Stimulated activated CD4-positive, alpha-beta T cell treated with anti-CD3 and anti-CD28 coated beads, Interleukin-15, amount 100 ng/mL, for 48 hours (primary cell): ENCODE measurements at places on chromosomes 5 and 9.

GRCh38 chr9:112555844-112556482 is 69.3 kb downstream of the KIAA1958 start:
- DNase-seq, result no peak

- no peak for DNase-seq
Measured at GRCh38 chr5:141637767-141638419, 1.1 kb downstream of the RELL2 start.

- no peak for DNase-seq
Measured at GRCh38 chr5:115709585-115709984, 83.7 kb upstream of the TMED7 start.

- DNase-seq, result no peak
Measured at GRCh38 chr5:137486707-137487106, 12.4 kb downstream of the SPOCK1 start.

- DNase-seq, result no peak
Measured at GRCh38 chr9:129145841-129146292, 32.2 kb downstream of the IER5L start.

- DNase-seq, result no peak
Measured at GRCh38 chr5:24365406-24365805, 279.4 kb downstream of the CDH10 start.

DNA sequence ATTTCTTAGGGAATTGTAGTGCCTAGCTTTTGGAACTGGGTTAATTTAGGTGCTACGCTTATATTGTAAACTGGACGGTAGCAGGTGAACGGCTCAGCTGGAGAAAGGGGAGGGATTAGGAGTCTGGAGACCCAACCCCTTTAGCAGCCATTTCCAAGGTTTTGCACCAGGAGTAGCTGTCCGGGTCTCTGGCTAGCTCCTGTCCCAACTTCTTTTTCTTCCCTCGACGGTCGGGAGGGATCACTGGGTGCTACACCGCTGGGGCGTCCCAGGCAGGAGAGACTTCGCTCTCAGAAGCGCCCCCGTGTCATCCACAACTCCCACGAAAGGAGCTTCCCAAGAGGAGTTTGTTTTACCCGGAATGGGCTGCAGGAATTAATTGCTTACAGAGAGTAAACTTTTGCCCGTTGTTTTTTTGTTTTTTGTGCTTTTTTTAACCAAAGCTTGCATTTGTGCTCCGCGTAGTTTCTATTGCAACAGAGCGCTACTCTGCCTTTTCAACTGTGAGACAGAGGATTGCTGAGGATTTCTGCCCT is 1640.9 kb upstream of the C9orf72 start:
- no peak for DNase-seq

DNA sequence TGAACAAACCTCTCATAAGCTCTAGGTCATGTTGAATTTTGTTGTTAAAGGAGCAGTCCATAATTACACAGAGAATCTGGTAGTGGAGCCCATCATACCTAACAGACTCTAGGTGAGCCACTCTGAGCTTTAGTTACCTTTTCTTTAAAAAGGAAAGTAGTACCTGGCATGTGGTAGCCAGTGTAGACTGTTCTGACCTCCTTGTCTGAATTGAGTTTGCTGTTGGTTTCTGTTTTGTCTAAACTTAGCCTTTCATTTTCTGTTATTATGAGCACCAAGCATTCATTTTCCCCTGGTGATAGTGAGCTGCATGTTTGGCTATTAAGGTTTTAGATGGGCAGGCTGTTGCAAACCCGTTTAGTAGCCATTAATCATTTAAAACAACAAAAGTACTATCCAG is 112.2 kb downstream of the MAST4 start:
- DNase-seq, result no peak

DNA sequence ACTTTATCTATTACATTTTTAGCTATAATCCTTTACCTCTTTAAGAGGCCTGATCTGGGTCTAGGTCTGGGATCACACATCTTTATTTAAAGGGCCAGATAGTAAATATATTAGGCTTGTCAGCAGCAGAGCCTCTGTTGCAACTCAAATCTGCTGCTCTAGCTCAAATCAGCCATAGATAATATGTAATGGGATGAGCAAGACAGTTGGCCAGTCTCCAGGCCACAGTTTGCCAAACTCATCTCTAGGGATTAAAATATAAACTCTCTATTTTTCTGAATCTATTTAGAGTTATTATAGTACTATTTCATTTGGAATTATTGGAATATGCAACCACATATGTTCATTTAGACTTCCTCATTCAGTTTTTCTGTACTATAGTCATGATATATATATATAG is 115.9 kb upstream of the MINAR2 start:
- DNase-seq, result no peak

GRCh38 chr5:132471944-132472343 is 18.6 kb downstream of the IRF1 start:
- no peak for DNase-seq

DNA sequence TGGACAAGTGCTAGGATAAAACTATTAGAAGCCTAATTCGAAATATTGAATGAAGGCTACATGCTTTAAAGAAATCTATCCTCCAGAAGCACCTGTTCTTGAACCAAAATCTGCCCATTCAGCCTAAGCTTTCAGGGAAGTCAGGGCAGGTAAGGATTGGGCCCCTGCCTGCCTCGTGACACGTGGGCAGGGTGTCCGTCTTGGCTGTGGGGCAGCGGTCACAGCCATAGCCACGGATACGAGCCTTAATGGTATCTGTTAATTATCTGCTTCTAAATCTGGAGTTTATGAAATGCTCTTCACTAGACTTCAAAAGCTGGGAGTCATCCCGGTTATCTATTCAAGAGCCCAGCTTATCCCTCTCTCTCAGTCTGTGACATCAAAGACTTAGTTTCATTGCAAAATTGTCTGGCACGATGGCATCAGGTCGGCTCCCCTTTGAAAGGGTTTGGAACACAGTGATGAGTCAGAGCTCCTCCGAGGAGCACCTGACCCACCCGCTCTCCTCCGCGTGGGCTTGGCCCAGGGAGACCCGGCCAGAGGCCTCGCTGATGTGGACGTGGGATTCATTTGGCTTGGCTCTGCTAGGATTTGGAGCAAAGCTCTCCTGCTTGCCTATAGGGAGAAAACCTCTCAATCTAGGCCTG is 135.9 kb downstream of the MACROH2A1 start:
- no peak for DNase-seq

DNA sequence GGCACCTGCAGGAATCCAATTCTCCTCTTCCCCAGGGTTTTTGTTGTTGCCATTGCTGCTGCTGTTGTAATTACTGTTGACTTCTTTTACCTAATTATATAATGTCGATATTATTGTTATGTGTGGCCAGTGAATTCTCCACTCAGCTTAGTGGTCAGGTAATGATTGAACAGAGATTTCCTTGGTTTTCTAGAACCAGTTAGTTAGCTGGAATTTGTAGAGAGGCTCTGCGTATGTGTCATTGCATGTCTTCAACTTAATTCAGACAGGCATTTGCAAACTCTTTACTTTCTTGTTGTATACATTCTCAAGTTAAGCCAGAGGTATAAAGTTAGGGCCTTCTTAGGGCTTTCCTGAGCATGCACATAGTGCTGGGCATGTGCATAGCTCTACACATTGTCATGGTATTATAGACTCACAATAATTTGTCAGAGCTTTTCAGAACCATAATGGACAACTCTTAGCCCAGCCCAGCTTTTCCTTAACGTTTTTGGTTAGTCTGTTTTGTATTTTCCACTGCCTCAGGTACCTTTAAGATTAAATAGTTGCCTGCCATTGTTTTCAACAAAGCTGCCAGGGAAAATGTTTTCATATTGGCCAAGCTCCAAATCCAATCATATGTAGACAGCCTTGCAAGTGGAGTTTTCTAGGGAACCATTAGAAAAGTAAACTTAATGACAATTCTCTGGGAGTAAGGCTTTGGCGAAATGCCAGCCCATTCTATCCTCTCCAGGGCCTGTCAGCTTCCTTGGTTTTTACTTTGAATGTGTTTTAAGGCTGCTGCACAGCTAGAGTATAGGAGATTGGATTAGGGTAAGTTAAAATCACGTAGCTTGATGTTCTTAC is 68.1 kb downstream of the UBE2R2 start:
- DNase-seq, result no peak

DNA sequence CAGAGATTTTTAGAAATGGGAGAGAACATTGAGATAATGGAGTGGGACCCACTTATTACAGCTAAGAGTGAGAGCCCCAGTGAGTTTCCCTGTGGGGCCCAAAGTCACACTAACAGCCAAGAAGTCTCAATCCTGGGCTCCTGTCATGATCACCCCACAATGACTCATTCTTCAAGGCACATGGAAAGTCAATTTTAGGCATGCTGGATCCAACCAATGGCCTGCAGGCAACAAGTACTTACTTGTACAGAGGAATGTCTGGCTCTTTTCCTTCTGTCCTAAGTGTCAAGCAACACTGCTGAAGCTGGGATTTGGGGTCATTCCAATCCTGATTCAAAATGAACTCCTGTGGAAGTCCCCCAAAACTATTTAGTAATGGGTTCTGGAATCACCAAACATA is 123.1 kb downstream of the DROSHA start:
- DNase-seq, result no peak

GRCh38 chr9:84001621-84002020 is 21.0 kb downstream of the RMI1 start:
- DNase-seq, result no peak

- no peak for DNase-seq
Measured at GRCh38 chr5:171166766-171167165, 142.3 kb upstream of the TLX3 start.

GRCh38 chr5:51271261-51271660 is 112.0 kb upstream of the ISL1 start:
- no peak for DNase-seq

GRCh38 chr9:89109666-89110065 is 69.0 kb downstream of the SHC3 start:
- no peak for DNase-seq

DNA sequence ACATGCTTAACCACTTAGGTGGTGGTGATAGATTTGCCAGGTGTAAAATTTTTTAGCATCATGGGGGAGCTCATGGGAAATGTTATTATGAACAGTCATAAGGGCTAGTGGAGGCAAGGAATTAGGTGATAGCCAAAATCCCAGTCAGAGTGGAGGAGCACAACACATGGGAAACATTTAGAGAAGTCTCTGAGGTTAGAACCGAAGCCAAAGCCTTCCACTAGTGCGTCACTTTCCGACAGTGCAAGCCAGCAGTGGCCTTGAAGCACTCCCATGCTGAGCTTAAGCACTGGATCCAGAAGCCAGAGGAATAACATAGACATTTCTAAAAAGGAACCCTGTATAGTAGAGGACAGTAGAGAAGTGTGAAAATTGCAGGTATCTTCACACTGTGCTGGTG is 101.5 kb upstream of the SNX2 start:
- DNase-seq, result no peak

- DNase-seq, result no peak
Measured at GRCh38 chr5:134877159-134877558, 3.0 kb downstream of the TXNDC15 start.

DNA sequence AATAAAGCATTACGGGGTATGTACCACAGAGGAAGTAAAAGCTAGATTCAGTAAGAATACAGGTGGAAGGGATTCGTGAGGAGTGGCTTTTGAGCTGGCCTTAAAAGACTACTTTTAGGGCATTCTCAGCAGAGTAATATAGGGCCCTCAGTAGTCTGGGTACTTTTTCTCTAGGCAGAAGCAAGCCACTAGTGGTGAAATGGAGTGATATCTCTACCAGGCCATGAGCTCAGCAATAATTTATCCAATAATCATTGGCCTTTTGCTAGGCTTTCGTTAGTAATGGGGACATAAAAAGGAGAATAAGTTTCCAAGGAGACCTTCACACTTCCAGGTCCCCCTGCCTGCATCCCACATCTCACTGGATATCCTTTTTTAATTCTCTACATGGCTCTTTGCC is 1.7 kb downstream of the POLR3G start:
- DNase-seq, result no peak

- no peak for DNase-seq
Measured at GRCh38 chr5:4188704-4189103, 593.1 kb downstream of the IRX1 start.

DNA sequence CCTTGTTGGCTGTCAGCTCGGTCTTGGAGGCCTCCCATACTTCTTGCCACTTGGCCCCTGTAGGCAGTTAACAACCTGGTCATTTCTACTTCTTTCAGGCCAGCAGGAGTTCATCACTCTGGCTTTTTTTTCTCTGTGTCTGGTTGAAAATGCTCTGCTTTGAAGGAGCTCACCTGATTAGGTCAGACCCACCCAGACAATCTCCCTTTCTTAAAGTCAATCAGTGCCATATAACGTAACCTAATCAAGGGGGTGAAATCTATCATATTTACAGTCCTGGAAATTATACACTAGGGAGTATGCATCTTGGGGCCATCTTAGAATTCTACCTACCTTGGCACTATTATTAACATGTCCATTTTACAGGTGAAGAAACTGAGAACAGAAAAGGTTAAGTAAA is 155.4 kb downstream of the SREK1 start:
- DNase-seq, result no peak

DNA sequence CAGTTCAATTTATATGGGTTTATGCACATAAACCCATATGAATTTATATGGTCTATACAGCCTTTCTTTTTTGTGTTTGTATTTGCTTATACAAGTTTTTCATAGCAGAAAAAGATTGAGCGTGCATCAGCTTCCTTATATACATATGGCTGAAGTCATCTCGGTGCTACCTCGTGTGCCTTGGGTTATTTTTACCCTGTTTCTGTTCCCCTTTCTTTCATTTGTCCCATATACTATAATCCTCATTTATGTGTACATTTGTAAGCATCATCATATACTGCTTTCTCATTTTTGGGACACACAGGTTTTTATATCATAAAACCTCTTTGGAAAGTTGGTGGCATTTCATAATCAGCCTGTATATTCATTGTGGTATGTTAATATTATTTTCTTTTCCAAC is 107.8 kb upstream of the ADAMTSL1 start:
- no peak for DNase-seq

GRCh38 chr5:136057401-136058038 is 28.7 kb downstream of the TGFBI start:
- no peak for DNase-seq

- no peak for DNase-seq
Measured at GRCh38 chr9:81687521-81688261, 1.7 kb downstream of the TLE1 start.

DNA sequence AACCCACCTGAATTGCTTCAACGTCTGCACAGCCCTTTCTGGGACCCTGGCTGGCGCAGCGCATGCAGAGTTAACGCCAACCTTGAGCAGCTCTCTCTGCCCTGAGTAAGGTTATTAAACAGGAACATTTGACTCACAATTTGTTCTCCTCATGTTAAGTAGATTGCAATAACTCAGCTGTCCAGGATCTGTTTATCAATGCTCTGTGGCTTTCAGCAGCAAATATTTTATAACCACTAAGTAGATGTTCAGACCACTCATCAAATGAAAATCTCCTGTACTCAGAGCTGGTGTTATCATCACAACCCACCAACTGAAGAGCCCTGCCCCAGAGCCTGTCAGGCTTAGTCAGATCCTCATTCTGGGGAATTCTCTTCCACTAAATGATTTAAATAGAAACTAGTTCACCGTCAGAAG is 403.0 kb downstream of the ZNF608 start:
- no peak for DNase-seq

GRCh38 chr9:135036861-135037465 is 50.5 kb upstream of the OLFM1 start:
- DNase-seq, result no peak
